Esophagus muscularis mucosa (tissue), 4 donors: ENCODE measurements at places on chromosomes 2 and 18. TPM values are rescaled to one million over a fixed set of nuclear protein-coding genes. Genes with fewer than 3 reads are reported as not detected.
A peak's percentile ranks its signal among the peaks of the same experiment; 100 is the strongest.

Gene CDH20
- 0.06 TPM for total RNA-seq

Gene RNPEPL1
- total RNA-seq: 135 TPM

DNA sequence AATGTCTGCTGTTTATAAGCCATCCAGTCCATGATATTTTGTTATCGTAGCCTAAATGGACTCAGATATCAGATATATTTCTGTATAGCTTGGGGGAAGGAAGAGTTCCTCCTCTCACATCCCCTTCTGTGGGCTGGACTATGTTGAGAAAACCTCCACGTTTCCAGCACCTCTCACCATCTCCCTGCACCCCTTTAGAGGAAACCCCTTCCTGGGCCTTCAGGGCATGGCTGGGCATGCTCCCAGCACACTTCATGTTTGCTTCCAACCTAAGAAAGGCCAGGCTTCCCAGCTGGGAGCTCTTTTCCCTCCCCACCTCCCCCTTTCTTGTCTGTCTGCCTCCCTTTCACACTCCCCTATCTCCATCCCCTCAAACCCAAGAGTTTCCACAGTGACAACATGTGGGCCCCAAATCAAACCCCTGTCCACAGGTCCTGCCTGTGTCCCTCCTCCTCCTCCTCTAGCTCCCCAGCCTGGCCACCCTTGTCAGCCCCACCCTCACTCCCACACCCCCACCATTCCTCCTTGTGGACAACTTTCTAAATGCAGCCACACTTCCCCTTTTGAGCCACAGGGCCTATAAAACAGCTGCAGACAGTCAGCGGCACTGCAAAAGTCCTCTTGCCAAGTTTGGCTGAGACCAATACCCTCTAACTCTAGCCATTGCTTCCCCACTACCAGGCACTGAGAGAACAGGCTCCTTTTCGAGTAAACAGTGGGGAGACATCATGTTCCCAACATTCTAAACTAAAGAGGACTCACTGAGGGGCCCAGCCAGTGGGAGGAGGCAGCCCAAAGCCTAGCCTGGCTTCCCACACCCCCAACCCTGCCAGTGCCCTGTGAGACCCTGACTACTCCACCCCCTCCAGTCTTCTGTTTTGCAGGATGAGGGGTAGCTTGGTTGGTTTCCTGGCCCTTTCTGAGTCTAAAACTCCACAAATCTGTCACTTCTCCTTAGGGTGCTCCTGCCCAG is 120.5 kb downstream of the ZFP36L2 start:
- H3K27me3 ChIP-seq: no peaks in the 10 kb centered on the region
- no peaks in the 10 kb centered on the region for H3K36me3 ChIP-seq
- peaks cover 78% of the 10 kb centered on the region for H3K4me1 ChIP-seq
- H3K27ac ChIP-seq: peak overlapping the region; percentile 85

GRCh38 chr2:64919261-64919660 is 69.9 kb upstream of the SLC1A4 start:
- no peak overlapping the region for H3K27ac ChIP-seq
- no peaks in the 10 kb centered on the region for H3K27me3 ChIP-seq
- no peak for DNase-seq
- peaks cover 4% of the 10 kb centered on the region for H3K4me1 ChIP-seq
- H3K36me3 ChIP-seq: no peaks in the 10 kb centered on the region

GRCh38 chr2:28435241-28435640 is 42.6 kb downstream of the FOSL2 start:
- no peak overlapping the region for H3K4me3 ChIP-seq
- H3K36me3 ChIP-seq: no peaks in the 10 kb centered on the region
- no peak for DNase-seq
- H3K27ac ChIP-seq: no peak overlapping the region

- no peak overlapping the region for H3K4me3 ChIP-seq
- H3K27me3 ChIP-seq: no peaks in the 10 kb centered on the region
- H3K36me3 ChIP-seq: no peaks in the 10 kb centered on the region
- no peak for DNase-seq
These were observed 219.2 kb downstream of the LRP1B start for GRCh38 chr2:141911485-141912066.

GRCh38 chr2:43127208-43127940 is 99.0 kb downstream of the ZFP36L2 start:
- DNase-seq: no peak
- H3K4me1 ChIP-seq: peaks cover 26% of the 10 kb centered on the region
- no peak overlapping the region for H3K27ac ChIP-seq
- no peaks in the 10 kb centered on the region for H3K36me3 ChIP-seq
- no peak overlapping the region for H3K4me3 ChIP-seq
- H3K27me3 ChIP-seq: no peaks in the 10 kb centered on the region
